Transverse colon (tissue), 4 donors: ENCODE measurements at places on chromosomes 2 and 18. TPM values are rescaled to one million over a fixed set of nuclear protein-coding genes. Genes with fewer than 3 reads are reported as not detected.

DNA sequence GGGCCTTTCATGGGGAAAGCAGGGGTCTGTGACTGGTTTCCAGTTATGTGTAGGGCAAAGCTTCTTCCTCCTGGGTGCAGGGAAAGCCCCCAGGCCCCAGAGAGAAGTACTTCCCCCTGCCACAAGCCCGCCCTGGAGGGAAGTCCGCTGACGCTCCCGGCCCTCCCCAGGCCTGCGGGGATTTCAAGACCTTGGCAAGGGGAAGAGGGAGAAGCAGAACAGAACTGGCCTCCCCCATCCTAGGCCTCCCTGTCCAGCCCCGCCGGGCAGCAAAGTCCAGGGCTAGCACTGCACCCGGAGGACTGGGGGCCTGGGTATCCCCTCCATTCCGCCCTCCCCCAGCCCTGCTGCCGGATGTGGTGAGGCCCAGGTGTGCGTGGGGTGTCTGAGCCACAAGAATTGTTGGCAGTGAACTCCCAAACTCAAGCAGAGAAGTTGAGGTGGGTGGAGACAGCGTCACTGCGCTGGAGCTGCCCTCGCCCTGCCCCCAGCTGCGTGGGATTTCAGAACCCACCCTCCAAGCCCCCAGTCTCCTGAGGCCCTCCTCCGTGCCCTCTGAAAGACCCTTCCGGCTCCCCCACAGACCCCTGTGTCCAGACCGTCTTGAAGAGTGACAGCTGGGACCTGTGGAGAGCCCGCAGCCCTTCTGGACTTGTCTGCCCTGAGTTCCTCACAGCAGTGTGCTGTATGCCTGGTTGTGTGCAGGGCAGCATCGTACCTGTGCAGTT lies 1.1 kb upstream of the DUSP2 start:
- peak overlapping the region; percentile 65 for H3K27ac ChIP-seq
- H3K4me1 ChIP-seq = peaks cover 25% of the 10 kb centered on the region
- peak; percentile 73 for DNase-seq
- H3K36me3 ChIP-seq = no peaks in the 10 kb centered on the region
- H3K27me3 ChIP-seq = no peaks in the 10 kb centered on the region
- no peak overlapping the region for H3K4me3 ChIP-seq

DNA sequence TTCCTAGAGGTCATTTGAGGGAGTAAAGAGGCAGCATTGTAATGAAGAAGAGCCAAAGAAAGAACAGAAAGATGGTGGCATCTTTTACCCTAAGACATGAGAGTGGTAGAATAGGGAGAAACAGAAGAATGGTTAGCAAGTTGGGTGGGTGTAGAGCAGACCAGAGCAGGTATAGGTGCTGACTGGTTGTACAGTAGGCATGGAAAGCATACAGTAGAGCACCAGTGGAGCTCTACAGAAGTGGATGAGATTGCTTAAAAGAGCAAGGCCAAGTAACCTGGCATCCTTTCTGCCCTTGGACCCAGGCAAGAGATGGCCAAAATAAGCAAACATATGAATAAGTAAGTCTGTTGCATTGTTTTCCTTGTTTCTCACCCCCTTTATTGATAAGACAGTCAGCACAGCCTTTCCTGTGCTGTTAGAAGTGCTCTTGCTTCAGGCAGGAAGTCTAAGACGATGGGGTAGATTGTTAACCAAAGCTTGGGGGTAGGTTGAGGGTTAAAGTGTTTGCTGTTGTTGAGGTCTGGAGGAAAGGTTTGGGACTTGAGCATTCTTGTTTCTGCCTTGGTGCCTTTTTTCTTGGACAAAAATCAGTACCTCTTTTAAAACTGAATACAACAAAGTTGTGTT lies 76.9 kb downstream of the DIS3L2 start:
- no peak overlapping the region for H3K27ac ChIP-seq
- no peaks in the 10 kb centered on the region for H3K36me3 ChIP-seq
- H3K4me3 ChIP-seq = no peak overlapping the region
- H3K4me1 ChIP-seq = no peaks in the 10 kb centered on the region

GRCh38 chr2:238888781-238889180 lies 40.9 kb downstream of the TWIST2 start:
- H3K4me1 ChIP-seq = no peaks in the 10 kb centered on the region
- DNase-seq = no peak
- no peak overlapping the region for H3K4me3 ChIP-seq

- no peak for DNase-seq
- no peaks in the 10 kb centered on the region for H3K27me3 ChIP-seq
- H3K27ac ChIP-seq = no peak overlapping the region
- H3K4me1 ChIP-seq = no peaks in the 10 kb centered on the region
These were observed 128.5 kb downstream of the ARL6IP6 start for GRCh38 chr2:152846697-152847470.

DNA sequence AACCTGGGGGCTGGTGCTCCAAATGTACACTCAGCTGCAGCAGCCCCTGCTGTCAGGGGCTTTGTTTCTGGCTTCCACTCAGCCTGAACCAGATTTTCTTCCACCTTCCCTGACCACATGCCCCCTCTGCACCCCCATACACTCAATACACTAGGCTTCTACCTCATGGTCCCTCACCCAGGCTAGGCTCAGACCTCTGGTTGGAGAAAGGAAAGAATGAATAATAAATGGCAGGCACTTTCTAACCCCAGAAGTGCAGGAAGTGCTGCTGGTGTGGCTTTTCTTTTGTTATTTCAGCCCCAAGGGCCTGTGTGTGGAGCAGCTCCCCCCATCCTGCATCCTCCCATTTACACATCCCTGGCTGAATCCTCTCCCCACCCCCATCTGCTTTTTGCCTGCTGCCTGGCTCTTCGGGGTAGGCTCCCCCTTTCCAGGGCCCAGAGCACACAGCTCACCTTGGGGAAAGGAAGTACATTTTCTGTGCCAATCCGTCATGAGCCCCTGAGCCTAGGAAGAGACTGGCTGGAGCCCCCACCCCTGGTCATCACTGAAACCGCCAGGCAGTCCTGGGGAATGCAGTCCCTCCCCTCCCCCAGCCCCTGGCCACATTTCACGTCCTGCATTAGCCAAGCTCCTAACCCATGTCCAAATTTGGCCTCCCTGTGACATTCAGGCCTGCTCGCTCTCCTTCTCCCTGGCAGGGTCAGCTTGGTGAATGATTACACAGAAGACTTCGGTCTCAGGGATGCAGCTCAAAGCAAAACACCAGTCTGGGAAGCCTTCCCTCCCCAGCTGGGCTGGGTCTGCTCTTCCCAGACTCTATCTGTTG lies 2.6 kb downstream of the DYSF start:
- no peak overlapping the region for H3K4me3 ChIP-seq
- DNase-seq = no peak
- H3K4me1 ChIP-seq = peaks cover 54% of the 10 kb centered on the region

DNA sequence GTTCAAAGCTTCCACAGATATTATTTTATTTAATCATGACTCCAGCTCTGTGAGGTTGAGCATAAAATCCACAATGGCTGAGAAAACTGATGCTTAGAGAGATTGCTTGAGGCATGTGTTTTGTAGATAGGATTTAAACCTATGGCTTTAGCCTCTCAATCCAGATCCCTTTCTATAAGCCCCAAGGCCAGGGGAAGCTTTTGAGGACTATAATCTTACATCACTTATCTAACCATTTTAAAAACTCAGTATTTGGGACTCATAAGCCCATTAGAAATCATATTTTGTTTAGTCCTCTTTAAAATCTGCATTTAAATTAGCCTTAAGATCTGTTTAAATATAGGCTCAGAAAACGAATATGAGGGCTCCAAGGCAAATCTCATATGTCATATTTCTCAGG lies 135.4 kb upstream of the SERPINE2 start:
- no peak for DNase-seq
- H3K4me3 ChIP-seq = no peak overlapping the region
- H3K4me1 ChIP-seq = no peaks in the 10 kb centered on the region

DNA sequence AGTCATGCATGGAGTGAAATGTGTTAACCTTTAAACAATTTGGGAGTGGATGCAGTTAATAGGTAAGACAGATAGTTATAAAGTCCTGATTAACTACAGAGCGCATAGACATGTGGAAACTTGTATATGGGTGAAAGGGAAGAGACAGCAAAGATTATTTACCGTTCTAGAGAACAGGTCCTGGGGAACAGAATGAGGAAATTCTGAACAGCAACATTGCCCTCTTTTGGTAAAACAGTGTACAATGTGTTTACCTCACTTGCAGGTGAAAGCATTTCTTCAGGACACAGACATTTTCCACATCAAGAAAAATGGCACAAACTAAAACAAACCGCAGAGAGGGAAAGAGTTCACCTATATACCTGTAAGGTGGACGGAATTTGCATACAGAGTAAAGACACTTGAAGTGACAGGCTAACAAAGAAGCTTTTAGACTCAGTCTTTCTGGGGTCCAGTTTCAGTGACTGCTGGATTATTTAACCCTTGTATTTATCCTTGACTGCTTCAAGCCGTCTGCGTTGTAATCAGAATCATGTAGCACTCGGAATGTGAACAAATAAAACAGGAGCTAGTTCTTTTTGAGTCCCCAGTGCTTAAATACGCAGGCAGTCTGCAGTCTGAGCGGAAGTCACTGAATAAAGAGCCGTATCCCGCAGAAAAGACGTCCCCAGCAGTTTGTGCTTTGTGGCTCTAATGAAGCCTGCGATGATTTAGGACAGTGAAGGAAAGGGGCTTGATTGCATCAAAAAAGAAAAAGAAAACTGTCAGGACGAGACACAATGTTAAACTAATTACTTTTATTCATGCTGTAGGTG lies 364.8 kb upstream of the GALNT5 start:
- H3K4me3 ChIP-seq = peak overlapping the region; percentile 24
- H3K36me3 ChIP-seq = no peaks in the 10 kb centered on the region
- no peak overlapping the region for H3K27ac ChIP-seq
- H3K4me1 ChIP-seq = peaks cover 14% of the 10 kb centered on the region
- H3K27me3 ChIP-seq = no peaks in the 10 kb centered on the region

GRCh38 chr2:27307545-27308358 lies 493 bp downstream of the UCN start:
- no peak overlapping the region for H3K4me3 ChIP-seq
- DNase-seq = no peak
- peaks cover 25% of the 10 kb centered on the region for H3K4me1 ChIP-seq
- H3K27me3 ChIP-seq = peaks cover 47% of the 10 kb centered on the region
- H3K36me3 ChIP-seq = no peaks in the 10 kb centered on the region

DNA sequence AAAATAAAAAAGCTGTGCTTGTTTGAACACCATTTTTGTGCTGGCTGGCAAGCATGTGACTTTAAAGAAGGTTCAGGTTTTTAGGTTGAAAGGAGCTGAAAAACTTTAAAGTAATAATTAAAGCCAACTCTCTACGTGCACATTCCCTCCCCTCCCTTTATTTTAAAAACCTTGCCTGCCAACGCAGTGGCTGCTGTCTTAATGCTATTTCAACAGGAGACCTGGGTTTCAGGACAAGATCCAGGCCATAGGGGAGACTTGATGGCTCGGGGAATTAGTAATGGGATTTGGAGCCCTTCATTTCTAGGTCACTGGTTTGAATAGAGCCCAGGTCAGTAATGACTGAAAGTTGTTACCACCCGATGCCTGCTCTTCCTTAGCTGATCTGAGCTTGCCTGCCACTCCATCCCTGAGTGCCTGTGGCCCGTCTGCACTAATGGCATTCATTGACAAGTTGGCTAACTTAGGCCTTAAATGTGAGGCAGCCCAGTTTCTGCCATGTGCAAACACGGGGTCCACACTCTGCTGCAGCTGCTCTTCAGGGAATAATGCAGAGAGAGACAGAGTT lies 1233.2 kb upstream of the ZEB2 start:
- H3K27me3 ChIP-seq = no peaks in the 10 kb centered on the region
- no peak overlapping the region for H3K4me3 ChIP-seq
- DNase-seq = no peak
- H3K4me1 ChIP-seq = no peaks in the 10 kb centered on the region

GRCh38 chr18:47718646-47719045 lies 211.8 kb downstream of the SMAD2 start:
- H3K4me3 ChIP-seq = no peak overlapping the region
- peaks cover 25% of the 10 kb centered on the region for H3K4me1 ChIP-seq
- DNase-seq = no peak
- H3K36me3 ChIP-seq = no peaks in the 10 kb centered on the region
- no peaks in the 10 kb centered on the region for H3K27me3 ChIP-seq
- no peak overlapping the region for H3K27ac ChIP-seq

DNA sequence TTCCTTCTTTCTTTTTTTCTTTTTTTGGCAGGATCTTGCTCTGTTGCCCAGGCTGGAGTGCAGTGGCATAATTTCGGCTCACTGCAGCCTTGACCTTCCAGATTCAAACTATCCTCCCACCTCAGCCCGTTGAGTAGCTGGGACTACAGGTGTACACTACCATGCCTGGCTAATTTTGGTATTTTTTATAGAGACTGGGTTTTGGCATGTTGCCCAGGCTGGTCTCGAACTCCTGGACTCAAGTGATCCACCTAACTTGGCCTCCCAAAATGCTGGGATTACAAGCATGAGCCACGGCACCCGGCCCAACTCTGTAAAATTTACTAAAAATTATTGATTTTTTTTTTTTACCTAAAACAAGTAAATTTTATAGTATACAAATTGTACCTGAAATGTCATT lies 360.8 kb downstream of the ALK start:
- no peaks in the 10 kb centered on the region for H3K4me1 ChIP-seq
- DNase-seq = no peak
- H3K4me3 ChIP-seq = no peak overlapping the region
- no peaks in the 10 kb centered on the region for H3K36me3 ChIP-seq

GRCh38 chr2:81624825-81625224 lies 1320.3 kb upstream of the LRRTM1 start:
- no peaks in the 10 kb centered on the region for H3K36me3 ChIP-seq
- no peak for DNase-seq
- H3K27me3 ChIP-seq = no peaks in the 10 kb centered on the region
- no peak overlapping the region for H3K27ac ChIP-seq

GRCh38 chr18:33558529-33558928 lies 19.5 kb upstream of the ASXL3 start:
- H3K27ac ChIP-seq = no peak overlapping the region
- no peak for DNase-seq
- H3K4me3 ChIP-seq = no peak overlapping the region

DNA sequence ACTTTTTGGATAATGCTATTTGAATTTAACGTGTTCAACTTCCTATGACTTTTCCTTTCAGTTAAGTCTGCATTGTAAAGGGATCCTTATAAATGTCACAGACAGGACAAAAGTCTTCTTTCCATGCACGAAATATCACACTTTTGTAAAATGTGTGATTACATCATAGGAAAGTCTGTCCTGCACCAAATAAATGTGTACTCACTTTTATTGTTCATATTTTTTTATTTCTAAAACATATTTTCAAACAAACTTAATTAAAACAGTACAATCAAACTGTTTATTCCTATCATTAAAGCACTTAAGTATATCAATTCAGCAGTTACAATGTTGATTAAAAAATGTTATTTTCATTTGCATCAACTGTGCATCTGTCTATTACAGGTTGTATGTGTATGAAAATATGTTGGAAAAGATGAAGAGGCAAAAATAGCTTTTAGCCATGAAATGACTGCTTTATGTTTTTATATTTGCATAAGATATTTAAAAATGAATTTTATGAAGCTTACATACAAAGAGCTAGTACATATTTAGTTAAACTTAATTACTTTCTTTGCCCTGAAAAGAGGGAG lies 105.6 kb downstream of the CSRNP3 start:
- H3K36me3 ChIP-seq = no peaks in the 10 kb centered on the region
- no peak for DNase-seq
- no peak overlapping the region for H3K4me3 ChIP-seq
- no peaks in the 10 kb centered on the region for H3K27me3 ChIP-seq
- H3K4me1 ChIP-seq = no peaks in the 10 kb centered on the region

The ANKRD62 gene
- 0.32 TPM for total RNA-seq

The CPLX4 gene
- total RNA-seq = not detected

The GAREM2 gene
- 4.6 TPM for total RNA-seq

The ANTXR1 gene
- total RNA-seq = 101 TPM
